ENCODE measurements at places on chromosomes 7 and 10.
A peak's percentile ranks its signal among the peaks of the same experiment; 100 is the strongest.

DNA sequence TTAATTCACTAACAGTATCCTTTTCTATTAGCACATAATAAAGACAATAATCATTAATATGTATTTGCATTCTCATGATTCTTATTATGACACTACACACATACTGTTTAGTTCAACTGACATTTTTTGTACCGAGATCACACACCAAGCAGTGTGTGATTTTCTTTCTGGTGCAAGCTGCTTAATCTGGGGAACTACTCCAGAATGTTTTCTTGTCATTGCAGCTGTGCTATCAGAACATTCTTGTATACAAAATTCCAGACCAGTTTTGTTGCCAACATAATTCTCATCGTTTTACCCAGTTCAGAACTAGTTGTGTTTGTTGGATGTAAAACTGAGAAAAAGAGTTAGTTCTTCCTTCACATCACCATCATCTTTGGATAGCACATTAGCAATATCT lies 37.4 kb downstream of the VKORC1L1 start:
- DNase-seq, result no peak

- DNase-seq, result no peak
Measured at GRCh38 chr10:100528123-100528886, 1.4 kb downstream of the NDUFB8 start.

- no peak for DNase-seq
Measured at GRCh38 chr10:118339111-118339510, 3.0 kb downstream of the FAM204A start.

GRCh38 chr7:65953890-65954450 lies 28.0 kb downstream of the GUSB start:
- DNase-seq, result peak; percentile 20

- no peak for DNase-seq
Measured at GRCh38 chr10:82922755-82923154, 1047.8 kb downstream of the NRG3 start.

DNA sequence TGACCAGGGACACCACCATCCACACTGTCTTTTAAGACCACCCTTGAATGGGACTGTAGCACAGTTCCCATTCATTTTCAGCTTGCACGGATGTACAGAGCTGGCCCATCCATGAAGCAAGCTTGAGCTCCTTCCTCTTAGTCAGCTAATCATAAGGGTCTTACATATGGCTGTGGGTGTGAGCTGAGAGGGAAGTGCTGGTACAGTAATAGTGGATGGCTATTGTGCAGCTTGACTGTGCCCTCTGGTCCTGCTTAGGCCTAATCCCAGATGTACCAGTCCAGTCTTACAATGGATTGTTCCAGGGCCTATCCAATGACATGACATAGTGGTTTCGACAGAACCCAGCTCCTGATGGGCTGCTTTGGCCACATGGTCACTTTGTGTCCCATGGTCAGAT lies 96.9 kb upstream of the ZNF438 start:
- DNase-seq, result no peak

DNA sequence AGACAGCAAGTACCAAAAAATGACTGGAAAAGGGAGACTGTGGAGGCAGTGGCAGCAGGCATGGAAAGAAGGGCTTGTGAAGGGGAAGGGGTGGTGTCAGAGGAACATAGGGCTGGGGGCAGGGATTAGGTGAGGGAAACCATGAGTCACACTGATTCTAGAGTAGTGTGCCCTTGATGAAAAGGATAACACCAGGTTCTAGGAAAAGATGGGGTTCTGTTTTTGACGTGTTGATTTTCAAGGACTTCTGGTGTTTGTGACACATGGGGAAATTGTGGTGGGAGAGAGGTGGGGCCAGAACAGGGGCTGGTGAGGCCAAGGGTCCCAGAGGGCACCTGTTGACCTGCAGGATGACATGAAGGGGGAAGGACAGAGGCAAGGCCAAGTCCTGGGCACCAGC lies 57.1 kb downstream of the FIGNL1 start:
- DNase-seq, result no peak

- DNase-seq, result no peak
Measured at GRCh38 chr10:20276127-20276979, 460.1 kb downstream of the PLXDC2 start.

DNA sequence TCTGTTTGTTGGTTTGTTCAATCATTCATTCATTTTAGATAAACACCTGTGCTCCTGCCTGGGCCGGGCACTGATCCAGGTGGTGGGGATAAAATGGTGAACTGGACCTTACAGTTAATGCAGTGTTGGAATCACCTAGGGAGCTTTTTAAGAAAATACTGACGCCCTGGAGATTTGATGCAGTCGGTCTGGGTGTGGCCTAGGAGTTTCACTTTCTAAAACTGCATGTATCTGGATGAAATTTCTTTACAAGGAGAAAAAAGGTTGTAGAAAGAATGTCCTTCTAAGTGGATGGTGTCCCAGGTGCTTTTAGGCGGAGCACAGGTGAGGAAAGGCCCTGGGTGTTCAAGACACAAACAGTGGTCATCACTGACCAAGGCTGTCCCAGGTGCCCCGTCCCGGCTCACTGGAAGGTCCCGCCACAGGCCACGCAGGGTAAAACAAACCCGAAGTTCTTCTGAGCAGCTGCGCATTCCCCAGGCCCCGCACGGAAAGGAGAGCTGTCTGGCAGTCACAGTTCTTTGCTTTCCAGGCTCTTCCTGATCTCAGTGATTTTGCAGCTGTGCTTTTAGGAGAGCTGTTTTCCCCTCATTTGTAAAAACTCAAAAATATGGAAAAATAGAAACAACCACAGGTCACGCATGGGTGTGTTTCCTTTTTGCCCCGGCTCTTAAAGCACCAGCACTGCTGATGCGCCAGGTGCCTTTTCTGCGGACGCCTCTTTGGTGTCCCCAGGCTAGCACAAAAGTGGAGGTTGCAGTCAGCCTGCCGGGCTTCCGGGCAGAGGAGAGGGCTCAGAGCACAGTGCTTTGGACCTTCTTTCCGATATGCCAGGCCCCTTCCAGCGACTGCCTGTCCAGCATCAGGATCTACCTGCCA lies 161.9 kb downstream of the GRK5 start:
- no peak for DNase-seq

GRCh38 chr10:123870260-123870659 lies 21.3 kb downstream of the CPXM2 start:
- no peak for DNase-seq

DNA sequence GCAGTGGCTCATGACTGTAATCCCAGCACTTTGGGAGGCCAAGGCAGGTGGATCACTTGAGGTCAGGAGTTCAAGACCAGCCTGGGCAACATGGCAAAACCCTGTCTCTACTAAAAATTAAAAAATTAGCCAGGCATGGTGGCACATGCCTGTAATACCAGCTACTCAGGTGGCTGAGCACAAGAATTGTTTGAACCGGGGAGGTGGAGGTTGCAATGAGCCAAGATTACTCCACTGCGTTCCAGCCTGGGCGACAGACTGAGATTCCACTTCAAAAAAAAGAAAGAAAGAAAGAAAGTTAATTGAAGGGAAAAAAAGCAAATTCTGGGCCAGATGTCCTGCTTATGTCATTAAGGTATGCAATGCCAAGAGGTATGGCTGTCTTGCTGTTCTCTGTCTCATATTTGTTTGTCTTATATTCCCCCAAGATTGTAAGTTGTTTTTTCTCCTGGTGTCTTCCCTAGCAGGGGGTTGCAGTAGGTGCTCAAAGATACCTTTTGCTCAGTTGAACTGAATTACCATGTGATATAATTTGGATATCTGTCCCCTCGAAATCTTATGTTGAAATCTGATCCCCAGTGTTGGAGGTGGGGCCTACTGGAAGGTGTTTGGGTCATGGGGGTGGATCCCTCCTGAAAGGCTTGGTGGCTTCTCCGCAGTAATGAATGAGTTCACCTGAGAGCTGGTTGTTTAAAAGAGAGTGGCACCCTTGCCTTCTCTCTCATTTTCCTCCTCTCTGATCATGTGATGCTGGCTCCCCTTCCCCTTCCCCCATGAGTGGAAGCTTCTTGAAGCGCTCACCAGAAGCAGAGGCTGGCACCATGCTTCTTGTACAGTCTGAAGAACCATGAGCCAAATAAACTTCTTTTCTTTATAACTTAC lies 60.9 kb downstream of the MYOF start:
- no peak for DNase-seq

DNA sequence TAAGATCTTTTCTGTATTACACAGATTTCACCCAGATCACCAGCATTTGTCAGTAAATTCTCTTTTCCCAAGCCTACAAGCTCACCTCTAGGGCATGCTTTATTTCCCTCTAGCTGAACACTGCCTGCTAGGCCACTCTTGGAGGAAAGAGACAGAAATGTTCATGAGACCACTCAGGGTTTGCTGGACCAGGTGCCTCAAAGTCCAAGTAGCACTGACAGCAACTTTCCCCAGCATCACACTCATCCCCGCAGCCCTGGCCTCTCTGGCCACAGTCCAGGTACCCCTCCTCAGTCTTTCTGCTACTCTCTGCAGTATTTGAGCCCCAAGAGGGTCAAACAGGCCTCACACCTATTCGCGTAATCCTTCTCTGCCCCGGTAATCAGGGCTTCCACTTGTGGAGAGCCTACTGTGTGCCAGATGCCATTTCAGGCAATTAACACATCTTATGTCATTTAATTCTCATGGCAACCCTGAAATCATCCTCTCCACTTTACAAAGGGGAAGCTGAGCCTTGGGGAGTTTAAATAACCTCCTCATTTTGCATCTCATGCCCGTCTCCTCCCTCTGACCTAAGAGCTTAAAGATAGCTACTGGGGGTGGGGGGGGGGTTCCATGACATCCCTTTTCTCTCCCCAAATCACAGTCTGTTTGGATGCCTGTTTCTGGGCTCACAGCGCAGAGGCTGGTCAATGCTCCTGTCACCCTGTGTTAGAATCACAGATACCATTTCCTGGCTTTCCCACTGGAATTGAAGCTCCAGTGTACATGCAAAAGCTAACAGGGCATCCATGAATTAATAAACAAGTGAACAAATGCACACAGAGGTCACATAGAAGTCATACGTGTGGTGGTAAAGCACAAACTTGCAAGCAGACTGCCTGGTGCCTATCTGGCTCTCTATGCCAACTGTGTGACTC lies 88.5 kb downstream of the PRLHR start:
- no peak for DNase-seq

- DNase-seq, result no peak
Measured at GRCh38 chr10:132943791-132944404, 1.5 kb upstream of the CFAP46 start.

- no peak for DNase-seq
Measured at GRCh38 chr7:70525991-70526390, 606.0 kb upstream of the GALNT17 start.

GRCh38 chr7:71538210-71538609 lies 406.3 kb downstream of the GALNT17 start:
- DNase-seq, result no peak

DNA sequence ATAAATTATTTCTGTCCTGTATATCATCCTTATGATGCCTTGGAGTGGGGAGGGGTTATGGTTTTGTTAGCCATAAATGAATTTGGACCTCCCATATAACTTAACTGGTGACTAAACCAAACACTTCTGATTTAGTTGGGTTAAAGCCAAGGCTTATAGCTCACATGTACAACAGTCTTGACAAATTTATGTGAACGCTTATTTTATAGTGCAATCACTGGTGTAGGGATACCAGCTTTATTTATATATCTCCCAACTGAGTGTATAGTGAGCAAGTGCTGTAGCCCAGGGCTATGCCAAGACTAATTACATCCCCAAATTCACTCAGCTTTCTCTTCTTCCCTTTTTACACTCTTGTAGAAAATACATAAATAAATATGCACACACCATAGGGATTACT lies 956.2 kb downstream of the SORCS3 start:
- no peak for DNase-seq

DNA sequence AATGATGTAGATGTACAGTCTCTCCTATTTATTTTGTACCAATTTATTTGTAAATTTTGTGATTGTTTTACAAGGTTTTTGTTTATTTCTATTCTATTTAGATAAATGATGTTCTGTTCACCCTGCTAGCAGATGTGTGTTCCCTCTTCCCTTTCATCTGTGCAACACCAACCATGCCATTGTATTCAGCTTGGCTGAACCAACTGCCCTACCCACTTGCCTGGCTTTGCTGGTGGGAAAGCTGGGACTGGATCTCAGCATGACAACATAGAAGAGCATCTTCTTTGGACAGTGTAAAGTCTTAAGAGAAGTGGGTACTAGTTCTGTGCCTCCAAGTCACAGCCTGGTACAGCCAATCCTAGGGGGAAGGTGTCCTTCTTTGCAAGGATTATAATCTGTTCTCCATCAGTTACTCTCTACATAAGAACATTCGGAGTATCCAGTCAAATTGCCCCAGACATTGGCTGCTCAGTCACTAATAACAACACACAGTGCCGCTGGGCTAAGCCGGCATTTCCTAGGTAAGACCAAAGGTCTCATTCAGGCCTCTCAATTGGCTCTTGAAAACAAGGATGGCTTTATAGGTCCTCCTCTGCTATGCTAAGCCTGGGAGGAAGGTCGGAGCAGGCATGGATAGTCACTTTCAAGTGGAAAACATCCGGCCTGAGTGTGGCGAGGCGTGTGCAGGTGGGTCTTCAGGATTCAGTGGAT lies 109.7 kb downstream of the NT5C2 start:
- no peak for DNase-seq

GRCh38 chr10:100009283-100009792 lies 409 bp downstream of the DNMBP start:
- DNase-seq, result peak; percentile 86

DNA sequence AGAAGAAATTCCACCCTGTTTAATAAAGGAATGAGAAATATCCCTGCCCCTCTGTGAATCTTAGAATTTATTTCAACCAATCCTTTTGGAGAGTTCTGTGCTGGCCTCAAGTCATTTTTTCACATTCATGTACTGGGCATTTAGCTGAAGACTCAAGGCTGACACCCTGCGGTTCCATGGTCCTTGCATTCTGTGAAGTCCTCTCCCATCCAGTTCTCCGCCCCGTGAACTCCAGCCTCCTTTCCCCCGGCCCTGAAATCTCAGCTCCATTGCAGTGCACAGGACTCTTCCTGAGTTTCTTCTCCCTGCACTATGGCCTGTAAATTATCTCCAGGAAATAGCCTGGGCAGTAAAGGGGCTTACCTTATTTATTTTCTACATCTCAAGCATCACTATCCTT lies 183.0 kb upstream of the KCND2 start:
- no peak for DNase-seq

GRCh38 chr10:78436222-78436573 lies 402.5 kb downstream of the RPS24 start:
- DNase-seq, result no peak

DNA sequence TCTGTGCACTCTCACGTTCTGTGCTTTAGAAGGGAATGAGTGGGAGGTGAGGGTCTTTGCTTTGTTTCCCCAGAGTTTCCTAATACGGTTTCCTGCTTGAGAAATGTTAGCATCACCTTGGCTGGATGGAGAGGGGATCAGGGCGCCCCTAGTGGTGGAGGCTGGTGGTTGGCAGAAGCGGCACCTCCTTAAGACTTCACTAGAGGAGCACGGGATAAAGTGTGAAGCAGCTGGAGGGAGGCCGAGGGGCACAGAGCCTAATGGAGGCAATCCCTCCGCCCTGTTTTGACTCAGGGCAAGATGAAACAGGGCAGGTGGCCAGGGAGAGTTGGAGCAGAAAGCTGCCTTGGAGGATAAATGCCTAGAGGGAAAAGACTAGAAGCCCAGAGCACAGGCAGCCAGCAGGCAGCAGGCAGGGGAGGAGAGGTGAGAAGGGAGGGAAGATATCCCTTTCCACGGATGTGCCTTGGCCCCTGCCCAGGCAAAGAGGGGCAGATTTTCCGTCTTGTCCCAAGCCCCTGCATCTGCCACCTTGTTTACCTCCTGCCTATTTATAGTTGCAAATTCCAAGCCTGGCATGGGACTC lies 56.0 kb upstream of the BTRC start:
- DNase-seq, result peak; percentile 42
